ENCODE measurements at places on chromosomes 7 and 10.

- no peak for DNase-seq
Measured at GRCh38 chr7:105376908-105377533, 11.7 kb downstream of the SRPK2 start.

- no peak for DNase-seq
Measured at GRCh38 chr10:70432101-70432500, 9.4 kb downstream of the NODAL start.

- DNase-seq, result peak; percentile 2
Measured at GRCh38 chr10:108911814-108912541, 1011.3 kb downstream of the XPNPEP1 start.

- no peak for DNase-seq
Measured at GRCh38 chr7:132400561-132401142, 175.6 kb downstream of the PLXNA4 start.

DNA sequence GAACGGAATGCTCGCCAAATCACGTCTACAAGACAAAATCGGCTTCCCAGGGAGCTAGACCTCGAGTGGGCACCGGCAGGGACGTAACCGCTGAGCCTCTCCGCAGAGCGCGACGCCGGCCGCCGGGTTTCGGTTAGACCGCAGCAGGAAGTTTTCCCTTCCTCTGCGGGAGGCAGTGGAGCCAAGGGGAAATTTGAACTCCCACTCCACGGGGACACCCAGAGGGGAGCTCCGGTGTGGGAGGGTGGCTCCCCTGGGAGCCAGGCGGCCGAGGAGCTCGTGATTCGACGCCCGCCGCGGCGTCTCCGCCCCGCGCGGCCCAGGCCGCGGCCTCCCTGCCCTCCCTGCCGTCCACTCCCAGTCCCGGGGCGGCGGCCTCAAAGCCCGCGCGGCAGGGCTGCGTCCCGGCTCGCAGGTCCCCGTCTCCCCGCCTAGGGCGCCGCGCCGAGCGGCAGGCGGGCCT is 426 bp downstream of the SYPL1 start:
- peak; percentile 54 for DNase-seq

DNA sequence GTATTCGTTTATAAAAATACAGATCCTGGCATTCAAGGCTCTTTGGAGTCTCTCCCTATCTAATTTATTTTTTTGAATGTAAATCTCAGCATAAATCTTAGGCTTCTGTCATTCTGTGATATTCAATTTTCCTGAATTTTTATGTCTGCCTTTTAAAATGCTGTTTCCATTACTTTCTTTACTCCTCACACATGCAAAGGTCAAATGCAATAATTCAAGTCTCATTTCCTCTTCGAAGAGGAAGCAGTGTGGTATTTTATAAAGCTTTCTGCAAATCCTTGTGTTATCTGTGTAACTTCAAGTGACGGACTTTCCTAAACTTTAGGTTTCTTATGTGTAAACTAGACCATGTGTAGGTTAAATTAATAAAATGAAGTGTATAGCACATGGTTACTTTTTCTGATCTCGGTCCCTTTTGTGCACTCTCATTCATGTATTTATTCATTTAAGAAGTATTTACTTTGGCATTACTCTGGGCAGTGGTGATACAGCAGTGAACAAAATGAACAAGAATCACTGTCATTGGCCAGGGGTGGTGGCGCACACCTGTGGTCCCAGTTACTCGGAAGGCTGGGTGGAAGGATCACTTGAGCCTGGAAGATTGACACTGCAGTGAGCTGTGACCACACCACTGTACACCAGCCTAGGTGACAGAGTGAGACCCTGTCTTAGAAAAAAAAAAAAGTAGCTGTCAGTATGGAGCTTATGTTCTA is 332.2 kb downstream of the EXOC4 start:
- no peak for DNase-seq

DNA sequence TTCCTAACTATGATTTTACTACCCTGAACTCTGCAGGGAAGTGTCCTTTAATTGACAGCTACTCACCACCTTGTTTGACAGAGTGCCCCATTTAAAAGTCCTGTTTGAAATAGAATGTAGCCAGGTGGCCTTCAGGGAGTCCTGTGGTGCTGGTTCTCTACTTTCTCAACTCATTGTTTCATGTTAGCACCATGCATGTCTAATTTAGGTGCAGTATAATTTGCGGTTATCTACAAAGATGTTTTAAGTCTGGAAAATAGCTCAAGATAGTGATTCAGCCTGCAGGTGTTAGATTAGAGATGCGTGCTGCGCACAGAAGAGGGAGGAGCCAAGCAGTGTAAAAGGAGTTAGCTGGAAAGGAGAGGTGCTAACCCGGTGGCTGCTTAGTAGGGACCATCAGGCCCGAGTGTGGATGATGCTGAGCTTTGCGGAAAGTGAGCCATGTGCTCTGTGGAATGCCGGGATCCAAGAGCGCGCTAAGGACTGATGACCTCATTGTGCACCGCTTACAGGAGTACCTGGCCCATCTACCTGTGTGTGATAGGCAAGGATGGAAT is 1.2 kb downstream of the CCM2 start:
- peak; percentile 63 for DNase-seq

GRCh38 chr7:82548141-82548688 is 104.6 kb upstream of the CACNA2D1 start:
- no peak for DNase-seq

DNA sequence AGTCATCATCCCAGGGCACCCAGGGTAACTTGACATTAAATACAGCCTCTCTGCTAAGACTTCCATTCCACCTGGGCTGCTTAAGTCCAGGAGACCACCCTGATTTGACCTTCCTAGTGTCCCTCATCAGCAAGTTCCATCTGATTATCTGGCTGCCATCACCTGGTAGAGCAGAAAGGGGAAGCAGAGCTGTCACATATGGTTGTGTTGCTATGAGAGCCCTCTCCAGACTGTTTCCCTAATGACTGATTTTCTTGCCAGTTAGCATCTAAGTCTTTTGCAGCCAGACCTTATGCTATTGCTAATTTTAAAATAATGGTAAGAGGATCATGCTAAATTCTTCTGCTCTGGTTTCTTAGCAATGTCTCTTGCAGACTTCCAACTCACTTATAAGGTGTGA is 38.7 kb downstream of the KCNH2 start:
- no peak for DNase-seq

DNA sequence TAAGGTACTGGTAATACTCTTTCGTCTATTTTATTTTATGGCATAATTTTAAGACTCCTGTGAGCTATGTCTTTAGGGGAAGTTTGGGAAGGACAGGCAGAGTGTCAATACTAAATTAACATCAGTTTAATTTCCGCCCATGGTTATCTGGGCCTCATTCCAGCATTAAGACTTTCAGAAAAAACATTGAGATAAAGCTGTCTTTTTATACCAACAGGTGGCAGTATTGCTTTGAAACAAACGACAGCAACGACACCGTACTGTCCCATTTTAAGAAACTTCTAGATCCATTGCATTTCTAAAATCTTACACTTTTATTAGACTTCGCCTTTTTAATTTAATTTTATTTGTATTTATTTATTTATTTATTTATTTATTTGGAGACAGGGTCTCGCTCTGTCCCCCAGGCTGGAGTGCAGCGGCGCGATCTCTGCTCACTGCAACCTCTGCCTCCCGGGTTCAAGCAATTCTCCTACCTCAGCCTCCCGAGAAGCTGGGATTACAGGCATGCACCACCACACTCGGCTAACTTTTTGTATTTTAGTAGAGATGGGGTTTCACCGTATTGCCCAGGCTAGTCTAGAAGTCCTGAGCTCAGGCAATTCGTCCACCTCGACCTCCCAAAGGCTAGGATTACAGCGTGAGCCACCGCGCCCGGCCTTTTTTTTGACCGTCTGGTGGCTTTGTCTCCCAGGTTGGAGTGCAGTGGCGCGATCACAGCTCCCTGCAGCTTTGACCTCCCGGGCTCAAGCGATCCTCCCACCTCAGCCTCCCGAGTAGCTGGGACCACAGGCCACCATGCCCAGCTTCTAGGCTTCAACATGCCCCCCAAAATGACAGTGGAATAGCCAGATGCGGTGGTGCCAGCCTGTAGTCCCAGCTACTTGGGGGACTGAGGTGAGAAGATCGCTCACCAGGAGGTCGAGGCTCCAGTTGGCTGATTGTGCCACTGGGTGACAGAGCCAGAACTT is 78.7 kb upstream of the C1GALT1 start:
- peak; percentile 54 for DNase-seq

DNA sequence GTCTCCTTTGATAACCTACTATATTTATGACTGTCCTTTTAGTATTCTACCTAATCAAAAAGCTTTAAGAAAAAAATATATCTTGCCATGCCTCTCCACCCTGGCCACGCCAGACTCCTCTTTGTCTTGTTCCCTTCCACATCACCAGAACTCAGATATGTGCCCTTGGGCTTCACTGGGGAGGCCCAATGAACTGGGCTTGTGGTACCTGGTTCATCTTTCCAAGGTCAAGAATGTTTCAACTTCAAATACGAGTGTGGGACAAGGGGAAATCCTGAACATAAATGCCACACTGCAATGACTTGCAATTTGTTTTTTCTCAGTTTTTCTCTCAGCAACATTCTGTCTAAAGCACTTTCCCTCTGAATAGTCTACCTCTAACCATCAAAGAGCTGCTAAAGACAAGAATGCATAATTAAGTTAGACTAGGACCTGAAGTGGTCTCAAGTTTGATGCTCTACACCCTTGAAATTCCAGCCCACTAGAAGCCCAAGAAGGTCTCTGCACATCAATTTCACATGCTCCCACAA is 9.9 kb downstream of the ERCC6 start:
- no peak for DNase-seq

GRCh38 chr10:112265745-112266144 is 17.5 kb upstream of the TECTB start:
- DNase-seq, result no peak

GRCh38 chr10:191703-192518 is 56.7 kb downstream of the ZMYND11 start:
- DNase-seq, result no peak

DNA sequence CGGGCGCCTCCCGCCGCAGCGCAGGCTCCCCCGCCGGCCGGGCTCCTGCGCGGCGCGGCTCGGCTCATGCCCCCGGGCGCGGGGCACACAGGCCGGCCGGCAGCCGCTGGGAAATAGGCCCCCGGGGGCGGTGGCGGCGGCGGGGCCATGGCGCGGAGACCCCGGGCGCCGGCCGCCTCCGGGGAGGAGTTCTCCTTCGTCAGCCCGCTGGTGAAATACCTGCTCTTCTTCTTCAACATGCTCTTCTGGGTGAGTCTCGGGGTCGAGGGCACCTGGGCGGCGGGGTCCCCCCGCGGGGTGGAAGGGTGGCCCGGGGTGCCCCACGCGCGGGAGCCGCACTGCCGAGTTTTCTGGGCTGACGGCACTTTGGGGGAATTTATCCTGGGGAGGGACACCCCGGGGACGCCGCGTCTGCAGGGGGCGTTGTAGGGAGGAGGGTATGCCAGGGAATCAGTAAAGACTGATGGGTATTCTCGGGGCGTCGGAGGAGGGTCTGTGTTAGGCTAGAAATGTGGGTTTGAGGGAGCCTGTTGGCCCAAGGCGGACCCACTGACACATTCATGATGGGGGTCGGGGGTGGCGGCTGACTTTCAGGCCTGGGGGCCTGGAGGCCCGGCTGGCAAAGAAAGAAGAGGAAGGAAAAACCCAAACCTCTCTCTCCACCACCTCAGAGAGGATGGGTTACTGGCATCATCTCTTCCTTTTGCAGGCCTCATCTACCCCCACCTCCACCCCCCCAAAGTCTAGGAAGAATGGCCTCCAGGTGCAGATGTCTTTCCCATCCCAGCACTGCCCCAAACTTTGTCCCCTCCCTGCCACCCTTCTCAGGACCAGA is 544 bp downstream of the TSPAN33 start:
- no peak for DNase-seq

DNA sequence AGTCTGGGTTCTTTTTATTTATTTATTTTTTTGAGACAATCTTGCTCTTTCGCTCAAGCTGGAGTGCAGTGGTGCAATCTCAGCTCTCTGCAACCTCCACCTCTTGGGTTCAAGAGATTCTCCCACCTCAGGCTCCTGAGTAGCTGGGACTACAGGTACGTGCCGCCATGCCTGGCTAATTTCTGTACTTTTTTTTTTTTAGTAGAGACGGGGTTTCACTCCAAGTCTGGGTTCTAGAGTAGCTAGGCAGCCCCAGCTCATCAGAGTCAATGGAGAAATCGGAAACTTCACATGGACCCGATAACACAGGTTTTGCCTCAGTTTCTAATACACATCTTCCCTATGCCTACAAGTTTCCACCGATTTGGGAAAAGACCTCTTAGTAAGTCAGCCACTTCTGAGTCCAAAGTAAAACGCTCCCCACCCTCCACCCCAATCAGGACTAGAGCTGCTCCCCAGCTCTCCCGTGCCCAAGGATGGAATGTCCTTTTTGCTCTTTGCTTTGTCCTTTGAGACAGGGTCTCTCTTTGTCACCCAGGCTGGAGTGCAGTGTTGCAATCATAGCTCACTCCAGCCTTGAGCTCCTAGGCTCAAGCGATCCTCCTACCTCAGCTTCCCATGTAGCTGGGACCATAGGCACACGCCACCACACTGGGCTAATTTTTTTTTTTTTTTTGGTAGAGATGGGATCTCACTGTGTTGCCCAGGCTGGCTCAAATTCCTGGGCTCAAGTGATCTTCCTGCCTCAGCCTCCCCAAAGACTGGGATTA is 3.8 kb upstream of the SERPINE1 start:
- no peak for DNase-seq

DNA sequence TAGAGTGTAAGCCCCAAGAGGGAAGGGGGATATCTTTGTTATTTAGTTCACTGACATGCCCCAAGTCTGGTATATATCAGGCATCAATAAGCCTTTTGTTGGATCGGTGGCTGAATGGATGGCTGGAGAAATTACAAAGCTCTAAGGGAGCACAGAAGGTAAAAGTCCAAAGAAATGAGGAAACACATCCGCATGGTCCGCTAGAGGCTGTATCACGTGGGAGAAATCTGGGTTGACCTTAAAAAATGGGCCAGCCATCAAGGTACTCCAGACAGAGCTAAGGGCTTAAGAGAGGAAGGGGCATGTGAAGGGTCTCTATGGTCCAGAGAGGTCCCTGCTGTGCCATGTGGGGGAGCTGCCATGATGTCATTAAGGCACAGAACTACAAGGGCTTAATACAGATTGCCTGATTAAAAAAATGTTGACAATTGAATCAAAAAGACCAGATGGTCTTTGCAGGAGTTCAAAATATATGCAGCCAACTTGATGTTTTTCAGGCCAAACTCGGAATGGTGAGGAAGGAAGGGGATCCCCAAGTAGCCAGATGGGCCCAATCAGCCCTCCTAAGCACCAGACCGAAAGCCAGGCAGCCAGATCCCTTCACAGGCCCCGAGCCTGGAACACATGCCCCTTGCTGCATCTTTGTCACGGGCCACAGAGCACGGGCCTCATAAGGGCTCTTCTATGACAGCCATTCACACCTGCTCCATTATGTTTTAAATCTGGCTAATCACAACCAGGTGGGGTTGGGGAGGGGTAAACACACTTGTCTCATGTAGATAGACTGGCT is 31.9 kb downstream of the SCRN1 start:
- DNase-seq, result no peak

- no peak for DNase-seq
Measured at GRCh38 chr10:108319434-108320222, 1155.1 kb upstream of the SORCS1 start.

DNA sequence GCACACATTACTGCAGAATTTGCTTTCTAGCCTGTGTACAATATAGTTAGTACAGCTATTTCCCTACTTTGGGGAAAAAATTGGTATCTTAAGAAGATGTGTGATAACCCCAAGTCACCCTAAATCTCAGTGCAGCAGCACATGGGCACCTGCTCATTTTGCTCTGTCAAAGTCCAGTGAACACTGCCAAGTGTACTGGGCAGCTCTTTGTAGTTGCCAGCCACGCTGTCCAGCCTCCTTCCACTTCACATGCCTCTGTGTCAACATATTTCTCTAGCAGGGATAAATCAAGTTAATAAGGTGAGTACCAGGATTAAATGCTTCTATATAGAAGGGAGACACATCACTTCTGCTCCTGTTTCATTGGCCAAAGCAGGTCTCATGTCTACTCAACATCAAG is 87.1 kb upstream of the CDC14C start:
- no peak for DNase-seq
